ENCODE measurements at places on chromosomes 12 and 14. TPM values are rescaled to one million over a fixed set of nuclear protein-coding genes. Genes with fewer than 3 reads are reported as not detected.

DNA sequence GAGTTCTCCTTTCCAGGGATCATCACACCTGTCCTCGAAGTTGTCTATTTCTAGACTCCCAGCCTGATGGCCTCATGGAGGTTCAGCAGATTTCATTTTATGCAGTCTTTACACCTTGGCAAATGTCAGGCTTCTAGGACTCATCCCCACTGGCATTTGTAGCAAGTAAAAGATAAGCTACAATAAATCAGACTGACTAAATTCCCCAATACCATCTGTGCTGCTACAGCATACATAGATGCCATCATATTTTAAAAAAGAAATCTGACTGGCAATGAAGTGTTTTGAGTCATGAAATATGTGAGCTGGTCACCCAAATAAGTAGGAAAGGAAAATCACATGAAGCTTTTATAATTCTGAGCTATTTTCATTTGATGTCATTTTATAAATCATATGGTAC lies 55.3 kb downstream of the KCNC2 start:
- DNase-seq: no peak

DNA sequence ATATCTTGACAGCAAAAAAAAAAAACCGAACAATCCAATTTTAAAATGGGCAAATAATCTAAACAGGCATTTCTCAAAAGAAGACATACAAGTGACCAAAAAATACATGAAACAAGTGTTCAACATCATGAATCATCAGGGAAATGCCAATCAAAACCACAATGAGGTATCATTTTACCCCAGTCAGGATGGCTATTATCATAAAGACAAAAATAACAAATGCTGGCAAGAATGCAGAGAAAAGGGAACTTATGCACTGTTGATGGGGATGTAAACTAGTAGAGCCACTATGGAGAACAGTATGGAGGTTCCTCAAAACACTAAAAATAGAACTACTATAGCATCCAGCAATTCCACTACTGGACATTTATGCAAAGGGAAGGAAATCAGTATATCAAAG lies 448.2 kb downstream of the RGS6 start:
- DNase-seq: no peak

DNA sequence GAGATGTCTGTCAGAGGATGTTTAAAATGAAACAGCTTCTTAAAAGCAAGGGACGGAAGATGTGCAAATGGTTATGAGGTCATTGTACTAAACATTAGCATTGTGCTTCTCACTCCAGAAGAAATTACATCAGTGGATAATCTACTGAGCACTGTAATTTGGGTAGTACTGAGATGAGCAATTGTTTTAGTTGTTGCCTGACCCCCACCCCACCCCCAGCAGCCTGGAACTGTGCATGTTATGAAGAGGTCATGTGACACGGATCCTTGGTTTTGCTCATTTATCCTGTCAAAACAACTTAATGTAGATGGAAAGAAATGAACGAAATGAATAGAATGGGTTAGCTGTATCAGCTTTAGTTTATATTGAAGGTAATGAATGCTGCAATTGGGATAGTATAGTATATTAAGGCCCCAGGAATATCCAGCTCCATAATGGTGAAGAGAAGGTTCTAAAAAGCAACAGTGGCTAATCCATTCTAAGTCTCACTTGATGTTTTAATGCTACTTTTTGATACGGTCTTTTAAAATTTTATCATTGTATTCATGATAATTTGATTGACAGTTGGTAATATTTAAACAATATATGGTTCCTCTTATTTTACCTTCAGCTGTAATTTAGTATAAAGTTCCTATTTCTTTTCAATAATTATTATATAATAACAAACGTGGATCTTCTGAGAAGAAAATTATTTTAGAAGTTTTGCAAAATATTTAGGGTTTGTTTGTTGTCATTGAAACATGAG lies 58.5 kb downstream of the WNK1 start:
- no peak for DNase-seq

- DNase-seq: no peak
Observed at GRCh38 chr12:3483089-3483488, 7.9 kb upstream of the PRMT8 start.

DNA sequence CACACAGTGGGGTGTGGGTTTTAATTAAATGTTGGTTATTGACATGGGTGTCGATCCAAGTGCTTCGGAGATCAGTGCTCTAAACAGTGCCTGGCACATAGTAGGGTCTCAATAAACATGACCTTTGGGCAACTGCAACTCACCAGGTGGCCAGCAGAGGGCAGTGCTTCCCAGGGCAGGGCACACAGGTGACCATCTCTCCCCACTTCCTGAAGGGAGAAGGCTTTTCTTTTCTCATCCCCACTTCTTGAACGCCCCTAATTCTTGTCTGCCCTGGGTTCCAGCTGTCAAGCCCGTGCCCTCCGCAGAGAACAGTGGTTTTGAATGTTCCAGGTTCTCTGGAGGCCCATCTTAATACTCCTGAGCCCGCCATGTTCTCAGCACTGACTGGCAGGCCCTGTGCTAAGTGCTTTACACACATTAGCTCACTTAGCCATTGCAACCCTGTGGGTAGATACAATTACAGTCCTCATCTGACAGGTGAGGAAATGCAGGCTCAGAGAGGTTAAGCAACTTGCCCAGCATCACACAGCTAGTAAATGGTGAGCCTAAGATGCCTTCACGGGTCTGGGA lies 16.3 kb downstream of the RAPGEF3 start:
- peak; percentile 72 for DNase-seq

- no peak for DNase-seq
Observed at GRCh38 chr12:68573406-68573805, 37.3 kb upstream of the RAP1B start.

DNA sequence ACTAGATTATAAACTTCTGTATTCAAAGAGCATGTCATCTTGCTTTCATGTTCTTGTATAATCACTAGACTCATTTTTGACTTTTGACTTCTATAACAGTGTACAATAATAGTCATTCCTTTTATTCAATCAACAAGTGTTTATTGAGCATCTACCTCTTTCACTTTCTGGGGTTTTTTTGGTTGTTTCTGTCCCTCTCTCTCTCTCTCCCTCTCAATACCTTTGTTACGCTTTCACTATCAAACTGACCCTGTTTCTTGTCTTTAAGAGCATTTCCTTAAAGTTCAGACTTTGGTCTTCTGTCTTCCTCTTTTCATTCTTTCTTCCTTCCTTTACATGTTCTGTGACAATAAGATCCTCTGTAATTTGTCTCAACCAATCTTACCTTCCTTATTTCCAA lies 49.5 kb downstream of the GPR137C start:
- no peak for DNase-seq

- peak; percentile 65 for DNase-seq
Observed at GRCh38 chr12:14845350-14845750, 2.0 kb upstream of the ART4 start.

DNA sequence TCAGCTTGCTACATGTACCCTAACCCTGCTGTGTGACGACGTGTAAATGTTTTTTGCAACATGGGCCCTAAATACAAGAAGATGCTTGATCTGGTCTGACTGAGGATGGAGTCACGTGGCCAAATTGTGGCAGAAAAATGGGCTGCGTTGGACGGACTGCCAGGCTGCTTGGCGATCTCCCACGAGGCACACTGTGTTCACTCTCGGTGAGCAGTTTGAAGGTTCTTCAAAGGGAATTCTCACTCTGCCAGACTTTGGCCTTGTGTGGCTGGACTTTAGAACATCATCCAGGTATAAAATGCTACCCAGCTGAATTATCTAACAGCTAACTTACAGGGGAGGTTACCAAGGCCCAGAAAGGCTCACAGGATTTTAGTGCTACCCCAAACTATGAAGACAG lies 85.1 kb downstream of the KDM2B start:
- DNase-seq: no peak

Gene AMN
- total RNA-seq: 6.0 TPM

Gene SRSF5
- total RNA-seq: 198 TPM

Gene TAS2R13
- 2.3 TPM for total RNA-seq

Gene INHBC
- not detected for total RNA-seq

Gene RPGRIP1
- total RNA-seq: not detected

Gene ASCL4
- not detected for total RNA-seq

Gene FGD6
- total RNA-seq: 19.1 TPM

Gene SETD1B
- total RNA-seq: 15.8 TPM

All from body of pancreas (tissue), 4 donors.